ENCODE measurements at places on chromosomes 3 and 15.
A peak's percentile ranks its signal among the peaks of the same experiment; 100 is the strongest.

DNA sequence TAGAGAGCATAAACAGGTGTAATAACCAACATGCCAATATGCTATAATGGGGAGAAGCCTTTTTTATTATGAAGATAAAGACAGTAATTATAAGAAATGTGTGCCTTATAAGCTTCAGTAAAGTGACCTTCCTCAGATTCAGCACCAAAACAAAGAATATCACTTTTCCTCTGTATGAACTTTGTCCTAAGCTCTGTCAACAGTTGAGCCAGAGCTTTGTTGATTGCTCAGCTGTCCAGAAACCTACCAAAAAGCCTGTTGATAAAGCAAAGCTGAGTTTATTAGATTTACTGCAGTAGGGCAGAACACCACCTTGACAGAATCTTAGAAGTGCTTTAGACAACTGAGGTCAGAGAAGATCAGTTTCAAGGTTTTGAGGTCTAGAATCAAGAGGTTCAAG is 635.3 kb downstream of the EDEM1 start:
- no peak for DNase-seq

DNA sequence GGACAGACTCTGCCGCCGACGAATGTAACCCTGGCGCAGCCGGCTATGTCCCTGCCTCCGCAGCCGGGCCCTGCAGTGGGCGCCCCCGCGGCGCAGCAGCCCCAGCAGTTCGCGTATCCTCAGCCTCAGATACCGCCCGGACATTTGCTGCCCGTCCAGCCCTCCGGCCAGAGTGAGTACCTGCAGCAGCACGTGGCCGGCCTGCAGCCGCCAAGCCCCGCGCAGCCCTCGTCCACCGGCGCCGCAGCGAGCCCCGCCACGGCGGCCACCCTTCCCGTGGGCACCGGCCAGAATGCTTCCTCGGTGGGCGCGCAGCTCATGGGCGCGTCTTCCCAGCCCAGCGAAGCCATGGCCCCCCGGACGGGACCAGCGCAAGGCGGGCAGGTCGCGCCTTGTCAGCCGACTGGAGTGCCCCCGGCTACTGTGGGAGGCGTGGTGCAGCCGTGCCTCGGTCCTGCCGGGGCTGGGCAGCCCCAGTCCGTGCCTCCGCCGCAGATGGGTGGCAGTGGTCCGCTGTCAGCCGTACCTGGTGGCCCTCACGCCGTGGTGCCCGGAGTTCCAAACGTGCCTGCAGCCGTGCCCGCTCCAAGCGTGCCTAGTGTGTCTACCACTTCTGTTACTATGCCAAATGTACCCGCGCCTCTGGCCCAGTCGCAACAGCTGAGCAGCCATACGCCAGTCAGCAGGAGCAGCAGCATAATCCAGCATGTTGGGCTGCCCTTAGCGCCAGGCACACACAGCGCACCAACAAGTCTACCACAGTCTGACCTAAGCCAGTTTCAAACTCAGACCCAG is 2.4 kb downstream of the TSC22D2 start:
- DNase-seq: peak; percentile 46

GRCh38 chr3:134645515-134645914 is 5.3 kb downstream of the KY start:
- no peak for DNase-seq

DNA sequence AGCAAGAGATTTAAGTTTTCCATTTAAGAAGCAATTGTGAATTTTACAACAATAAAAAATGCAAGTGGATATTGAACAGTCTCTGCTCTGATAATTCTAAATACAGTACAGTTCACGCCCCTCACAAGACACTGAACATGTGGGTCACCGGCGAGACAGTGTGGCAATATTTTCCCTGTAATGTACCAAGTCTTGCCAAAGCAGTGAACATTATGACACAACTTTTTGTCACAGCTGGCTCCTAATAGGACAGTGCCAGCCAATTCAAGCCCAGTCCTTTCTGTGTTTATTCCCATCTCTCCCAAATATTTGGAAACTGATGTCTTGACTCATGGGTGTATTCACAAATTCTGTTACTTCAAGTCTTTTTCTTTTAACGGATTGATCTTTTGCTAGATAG is 62.3 kb downstream of the PPARG start:
- DNase-seq: no peak

- DNase-seq: no peak
Observed at GRCh38 chr15:73573572-73573971, 59.6 kb downstream of the NPTN start.

- DNase-seq: no peak
Observed at GRCh38 chr3:31235062-31235700, 297.5 kb upstream of the STT3B start.

- no peak for DNase-seq
Observed at GRCh38 chr3:82137861-82138260, 376.4 kb upstream of the GBE1 start.

DNA sequence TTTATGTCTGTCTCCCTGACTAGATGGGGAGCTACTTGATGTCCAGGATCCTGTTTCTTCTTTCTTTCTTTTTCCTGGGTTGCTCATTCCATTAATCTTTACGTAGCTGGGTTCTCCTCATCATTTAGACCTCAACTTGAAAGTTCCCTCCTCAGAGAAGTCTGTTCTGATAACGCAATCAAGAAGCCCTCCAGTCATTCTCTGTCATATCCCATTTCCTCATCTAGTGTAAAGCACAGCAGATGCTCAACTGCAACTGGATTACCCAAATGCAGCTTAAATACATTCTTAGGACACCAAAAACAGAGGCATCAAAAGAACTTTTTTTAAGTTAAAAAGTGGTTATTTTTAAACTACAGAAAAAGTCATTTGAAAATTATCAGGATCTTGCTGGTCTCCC is 51.7 kb upstream of the ST3GAL6 start:
- no peak for DNase-seq

- DNase-seq: no peak
Observed at GRCh38 chr3:147402159-147402558, 4.2 kb downstream of the ZIC4 start.

GRCh38 chr15:70283511-70283910 is 185.8 kb upstream of the TLE3 start:
- DNase-seq: no peak

DNA sequence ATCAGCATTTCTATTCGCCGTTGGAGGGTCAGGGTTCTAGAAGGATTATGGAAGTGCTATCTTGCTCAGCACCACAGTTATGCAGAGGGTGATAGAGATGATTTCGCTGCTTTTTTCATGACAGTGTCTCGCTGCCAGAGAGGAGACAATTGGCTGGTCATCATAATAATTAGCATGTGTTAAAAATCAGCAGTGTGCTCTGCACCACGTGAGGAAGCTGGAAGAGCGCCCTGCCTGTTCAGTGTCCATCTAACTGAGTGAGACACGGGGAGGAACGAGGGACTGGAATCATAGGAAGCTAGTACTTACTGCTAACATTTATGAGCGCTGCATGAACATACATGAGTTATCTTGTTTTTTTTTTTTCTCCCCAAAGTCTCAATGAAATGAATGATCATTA is 116.2 kb upstream of the PLAAT1 start:
- DNase-seq: peak; percentile 27

DNA sequence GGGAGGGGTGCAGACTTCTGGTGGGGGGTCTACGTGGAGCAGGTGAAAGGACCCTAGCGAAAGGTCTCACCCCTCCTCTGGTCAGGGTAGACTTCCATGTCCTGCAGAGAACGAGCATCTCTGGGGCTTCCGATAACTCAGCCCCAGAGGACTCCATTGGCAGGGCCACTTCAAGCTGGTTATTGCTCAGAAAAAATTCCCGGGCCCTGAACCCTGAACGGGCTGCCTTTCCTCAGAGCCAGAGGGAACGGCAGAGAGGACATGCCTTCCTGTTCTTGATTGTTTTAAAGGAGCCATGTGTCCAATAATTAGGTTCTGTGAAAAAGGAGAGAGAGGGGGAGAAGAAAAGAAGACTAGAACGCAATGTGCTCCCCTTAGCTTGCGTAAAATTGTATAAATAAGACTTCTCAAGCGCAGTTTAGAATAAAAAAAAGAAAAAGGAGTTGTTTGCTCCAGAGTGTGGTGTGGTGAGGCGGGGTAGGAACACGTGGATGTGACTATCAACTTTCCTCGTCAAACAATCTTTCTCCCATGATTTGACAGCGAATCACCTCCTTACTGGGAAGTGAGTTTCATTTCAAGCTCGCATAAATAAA is 193.4 kb upstream of the UBE2E1 start:
- no peak for DNase-seq

GRCh38 chr3:154469585-154469984 is 39.6 kb upstream of the GPR149 start:
- no peak for DNase-seq

DNA sequence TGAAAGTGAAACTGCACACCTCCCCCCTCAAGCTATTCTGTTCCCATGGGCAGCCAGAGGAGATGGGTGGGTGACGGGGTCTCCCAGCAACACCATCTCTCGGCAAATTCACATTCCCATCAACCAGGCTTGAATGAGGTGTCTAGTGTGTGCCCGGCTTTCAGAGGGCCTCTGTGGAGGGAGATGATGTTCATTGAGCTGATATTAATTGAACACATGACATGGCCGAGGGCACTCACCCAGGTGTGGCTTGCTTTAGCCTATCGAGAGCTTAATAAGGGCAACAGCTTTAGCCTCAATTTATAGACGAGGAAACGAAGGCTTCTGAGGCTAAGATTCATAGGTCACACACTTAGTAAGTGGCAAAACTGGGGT is 288.0 kb downstream of the UACA start:
- no peak for DNase-seq
